ENCODE measurements at places on chromosomes 11 and 22.

DNA sequence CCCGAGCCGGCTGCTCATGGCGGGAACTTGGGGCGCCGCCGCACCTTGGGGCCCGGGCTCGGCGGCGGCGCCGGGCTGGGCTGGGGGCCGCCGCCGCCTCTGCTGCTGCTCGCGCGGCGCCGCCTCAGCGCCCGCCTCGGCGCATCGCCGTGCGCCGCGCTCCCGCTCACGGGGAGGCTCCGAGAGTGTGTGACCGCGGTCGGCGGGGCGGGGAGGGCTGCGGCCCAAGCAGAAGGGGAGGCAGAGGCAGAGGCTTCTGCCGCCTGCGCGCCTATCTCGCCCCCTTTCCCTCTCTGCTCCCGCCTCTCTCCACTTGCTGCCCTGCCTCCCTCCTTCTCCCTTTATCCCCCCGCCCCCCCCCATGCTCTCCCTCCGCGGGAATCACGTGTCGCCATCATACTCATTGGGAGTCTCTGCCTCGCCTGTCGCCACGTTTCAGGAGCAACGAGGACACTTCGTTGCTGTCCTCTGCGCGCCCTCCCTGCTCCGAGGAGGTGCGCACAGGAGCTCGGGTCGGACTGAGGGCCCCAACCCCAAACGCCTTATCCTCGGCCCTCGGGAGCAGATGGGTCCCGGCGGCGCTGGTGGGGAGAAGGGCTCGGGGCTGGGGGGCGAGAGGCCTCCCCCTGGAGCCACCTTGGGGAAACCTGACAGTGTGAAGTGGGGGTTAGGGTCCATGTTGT, at the start of gene GUCY1A2:
Gene GUCY1A2, minus strand, starts transcription at position 258 of the 683 bp plus-strand sequence. CDS start 421 bp downstream, outside the sequence.
- no peak for DNase-seq

GRCh38 chr22:47940211-47940610, 1177.8 kb downstream of the TBC1D22A start:
- no peak for DNase-seq

DNA sequence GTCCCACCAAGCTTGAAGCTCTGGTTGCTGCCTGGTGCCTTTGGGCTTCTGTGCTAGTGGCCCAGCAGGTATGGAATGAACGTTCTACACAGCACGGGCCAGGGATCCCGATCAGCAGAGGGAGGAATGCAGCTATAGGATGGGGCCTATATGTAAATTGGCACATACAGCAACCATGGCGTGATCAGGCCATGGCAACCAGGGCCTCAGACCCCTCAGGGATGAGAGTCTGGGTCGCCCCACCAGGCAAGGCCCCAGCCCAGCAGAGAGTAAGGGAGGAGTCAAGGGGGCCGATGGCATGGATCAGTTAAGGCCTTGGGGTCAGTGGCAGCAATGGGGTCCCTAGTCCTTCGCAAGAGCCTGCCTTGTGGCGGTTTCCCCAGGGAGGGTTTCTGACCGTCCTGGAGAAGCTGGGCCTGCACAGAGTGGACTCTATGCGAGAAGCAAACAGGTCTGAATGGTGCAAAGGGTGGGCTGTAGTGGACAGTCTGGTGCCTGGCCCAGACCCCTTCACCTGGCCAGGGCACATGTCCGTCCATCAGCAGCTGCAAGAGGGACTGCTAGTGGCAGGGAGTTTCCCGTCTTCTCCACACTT, 98.6 kb downstream of the RPS6KA4 start:
- no peak for DNase-seq

DNA sequence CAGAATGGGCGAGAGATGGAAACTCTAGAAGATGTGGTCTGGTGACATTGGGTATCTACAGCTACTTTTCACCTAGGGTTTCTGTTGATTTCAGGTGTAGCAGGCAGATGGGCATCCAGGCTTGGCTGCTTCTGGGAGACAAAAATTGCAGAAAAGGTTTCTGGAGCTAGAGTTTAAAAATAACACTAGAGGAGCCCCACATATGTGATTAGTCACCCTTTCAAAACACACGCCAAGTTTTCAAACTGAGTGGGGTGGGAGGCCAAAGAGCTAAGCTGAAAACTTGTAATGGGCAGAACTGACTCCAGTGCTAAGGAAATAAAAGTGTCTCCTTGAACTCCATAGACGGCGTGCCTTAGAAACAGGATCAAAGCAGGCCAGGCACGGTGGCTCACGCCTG, 80.8 kb downstream of the GRK3 start:
- no peak for DNase-seq

DNA sequence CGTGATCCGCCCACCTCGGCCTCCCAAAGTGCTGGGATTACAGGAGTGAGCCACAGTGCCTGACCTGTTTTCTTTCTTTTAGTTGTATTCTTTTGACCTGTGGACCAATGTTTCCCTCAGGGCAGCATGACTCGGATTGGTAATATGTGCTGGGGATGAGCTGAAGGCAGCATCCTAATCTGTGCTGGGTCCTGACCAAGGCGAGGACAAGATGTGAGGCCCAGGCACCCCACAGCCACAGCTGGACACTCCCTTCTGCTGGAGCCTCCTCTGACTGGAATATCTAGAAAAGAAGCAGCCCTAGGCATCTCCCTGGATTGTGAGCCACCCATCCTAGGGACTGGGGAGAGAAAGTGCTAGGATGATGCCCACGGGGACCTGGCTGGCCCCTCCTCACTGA, 105.4 kb downstream of the PDE2A start:
- DNase-seq: no peak

DNA sequence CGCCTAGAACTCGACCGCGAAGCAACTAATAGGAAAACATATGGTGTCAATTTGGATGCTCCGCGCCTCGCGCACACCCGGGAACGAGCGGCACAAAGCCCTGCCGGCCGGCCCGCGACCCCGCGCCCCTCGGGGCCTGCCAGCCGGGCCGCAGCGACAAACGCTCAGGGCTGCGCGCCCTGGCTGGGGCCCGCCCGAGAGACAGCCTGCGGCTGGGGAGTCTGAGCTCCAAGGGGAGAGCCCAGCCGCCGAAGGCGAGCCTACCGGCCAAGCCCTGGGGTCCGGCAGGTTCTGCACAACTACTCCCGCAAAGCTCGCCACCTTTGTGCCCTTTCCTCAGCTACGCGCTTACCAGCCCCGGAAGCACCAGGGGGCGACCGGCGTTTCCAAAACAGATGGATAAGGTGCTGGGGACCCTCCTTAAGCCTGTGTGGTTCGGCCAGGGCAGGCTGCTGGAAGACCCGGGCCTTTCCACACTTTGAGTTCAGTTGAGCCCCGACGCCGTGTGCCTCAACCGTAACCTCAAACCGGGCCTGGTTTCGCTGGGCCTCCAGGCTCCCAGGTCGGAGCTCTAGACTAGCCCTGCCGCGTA, 6.0 kb downstream of the PAX6 start:
- no peak for DNase-seq

DNA sequence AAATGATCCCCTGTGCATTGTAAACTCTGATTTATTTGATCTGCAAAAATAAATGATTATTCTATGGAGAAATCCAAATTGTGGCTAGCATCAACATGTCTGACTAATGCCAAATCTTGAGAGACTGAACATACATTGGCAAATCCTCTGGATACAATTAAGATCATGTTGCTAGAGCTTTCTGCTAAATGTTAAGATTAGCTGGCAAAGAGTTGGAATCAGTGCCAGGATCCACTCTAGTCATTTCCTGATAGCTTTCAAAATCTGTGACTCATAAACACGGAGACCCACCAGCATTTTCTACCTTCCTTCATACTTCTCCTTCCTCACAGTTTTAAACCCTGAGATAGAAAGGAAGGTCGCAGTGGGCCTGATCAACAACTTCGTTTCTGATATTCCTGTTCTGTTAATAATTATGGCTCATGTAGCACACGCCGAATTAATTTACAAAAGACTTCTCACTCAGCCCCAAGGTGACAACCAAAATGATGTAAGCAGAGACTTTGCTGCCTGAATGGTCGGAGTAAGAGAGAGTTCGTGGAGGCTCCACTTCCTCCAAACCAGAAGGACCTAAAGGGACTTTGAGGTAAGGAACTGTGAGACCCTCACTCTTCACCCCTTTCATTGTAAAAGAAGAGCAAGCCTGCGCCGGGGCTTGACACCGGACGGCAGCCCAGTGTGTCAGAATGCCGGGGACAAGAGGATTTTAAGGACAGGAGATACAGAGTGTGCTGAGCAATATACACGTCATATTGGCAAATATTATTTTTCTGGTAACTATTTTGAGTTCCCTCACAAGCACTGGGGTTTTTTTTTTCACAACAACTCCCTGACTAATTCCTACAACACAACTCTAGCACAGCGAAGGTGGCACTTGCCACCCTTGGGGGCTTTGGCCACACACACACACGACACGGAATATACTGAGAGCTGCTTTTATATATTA, 42.0 kb downstream of the SERPINH1 start:
- no peak for DNase-seq

DNA sequence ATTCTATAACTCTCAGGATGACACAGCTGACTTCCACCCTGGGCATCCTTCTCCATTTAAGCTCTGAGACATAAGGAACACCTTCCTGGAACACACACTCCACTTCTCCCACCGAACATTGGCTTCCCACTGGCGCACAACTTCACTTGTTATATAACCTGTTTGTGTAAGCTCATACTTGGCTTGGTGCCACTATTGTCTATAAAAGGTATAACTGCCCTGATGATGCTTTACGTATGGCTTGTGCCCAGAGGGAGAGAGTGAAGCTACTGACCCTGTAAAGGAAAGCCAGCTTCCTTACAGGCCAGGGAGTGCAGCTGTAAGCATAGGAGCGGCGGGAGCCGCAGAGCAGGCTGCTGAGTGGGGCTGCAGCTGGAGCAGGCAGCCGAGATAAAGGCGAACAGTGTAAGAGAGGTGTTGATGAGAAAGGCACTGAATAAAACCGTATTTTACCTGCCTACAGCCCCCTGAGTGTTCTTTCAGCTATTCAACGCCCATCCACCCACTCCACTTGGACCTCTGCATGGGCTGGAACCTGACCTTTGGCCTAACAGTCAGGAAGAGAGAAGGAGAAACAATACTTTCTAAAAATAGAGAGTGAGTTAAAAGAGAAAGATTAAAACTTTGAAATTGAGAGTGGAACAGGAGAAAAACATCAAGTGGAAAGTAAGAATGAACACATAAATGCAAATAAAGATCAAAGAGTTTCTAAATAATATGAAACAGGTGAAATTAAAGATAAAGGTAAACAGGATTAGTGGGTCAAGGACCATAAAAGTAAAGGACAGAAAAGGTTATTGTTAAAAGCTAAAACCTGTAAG, 252.1 kb upstream of the ARHGAP42 start:
- no peak for DNase-seq

DNA sequence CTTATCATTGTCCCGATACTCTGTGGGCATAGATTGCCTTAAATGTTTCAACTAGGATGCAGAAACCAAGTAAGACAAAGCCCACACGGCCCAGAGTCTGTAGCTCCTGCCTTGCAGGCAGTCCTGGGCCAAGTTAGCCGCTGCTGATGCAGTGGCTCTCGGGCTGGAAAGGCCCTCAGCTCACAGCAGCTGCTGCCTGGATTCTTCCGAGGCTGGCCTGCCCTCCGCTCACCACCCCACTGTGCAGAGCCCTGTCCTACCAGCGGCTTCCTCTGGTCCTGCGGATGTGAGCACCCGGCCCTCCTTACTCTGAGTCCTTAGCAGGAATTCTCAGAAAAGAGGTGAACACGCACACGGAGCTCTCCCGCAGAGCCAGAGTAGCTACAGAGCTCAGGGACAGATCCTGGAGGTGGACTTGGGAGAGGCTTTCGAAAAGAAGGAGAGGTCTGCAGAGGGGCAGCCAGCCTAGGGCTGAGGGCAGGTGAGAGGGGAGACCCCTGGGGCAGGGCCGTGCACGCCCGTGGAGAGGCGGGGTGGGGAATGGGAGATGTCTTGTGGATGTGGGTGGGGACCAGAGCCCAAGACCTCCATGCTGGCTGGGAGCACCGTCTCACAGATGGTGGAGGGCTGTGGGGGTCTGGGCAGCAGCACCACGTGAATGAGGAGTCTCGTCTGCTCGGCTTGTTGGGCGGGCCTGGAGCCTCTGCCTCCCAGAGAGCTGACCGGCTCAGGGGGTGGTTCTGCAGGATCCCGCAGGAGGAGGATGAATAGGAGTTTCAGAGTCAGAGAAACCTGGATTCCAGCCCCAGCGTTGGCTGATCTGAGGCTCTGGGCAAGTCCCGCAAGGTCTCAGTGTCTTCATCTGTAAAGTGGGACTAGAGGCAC, 117.4 kb upstream of the B3GAT1 start:
- no peak for DNase-seq

GRCh38 chr11:68142028-68142412, 20.8 kb upstream of the CHKA start:
- no peak for DNase-seq

- DNase-seq: peak; percentile 19
These were observed 1.6 kb downstream of the THY1 start for GRCh38 chr11:119421351-119421750.

DNA sequence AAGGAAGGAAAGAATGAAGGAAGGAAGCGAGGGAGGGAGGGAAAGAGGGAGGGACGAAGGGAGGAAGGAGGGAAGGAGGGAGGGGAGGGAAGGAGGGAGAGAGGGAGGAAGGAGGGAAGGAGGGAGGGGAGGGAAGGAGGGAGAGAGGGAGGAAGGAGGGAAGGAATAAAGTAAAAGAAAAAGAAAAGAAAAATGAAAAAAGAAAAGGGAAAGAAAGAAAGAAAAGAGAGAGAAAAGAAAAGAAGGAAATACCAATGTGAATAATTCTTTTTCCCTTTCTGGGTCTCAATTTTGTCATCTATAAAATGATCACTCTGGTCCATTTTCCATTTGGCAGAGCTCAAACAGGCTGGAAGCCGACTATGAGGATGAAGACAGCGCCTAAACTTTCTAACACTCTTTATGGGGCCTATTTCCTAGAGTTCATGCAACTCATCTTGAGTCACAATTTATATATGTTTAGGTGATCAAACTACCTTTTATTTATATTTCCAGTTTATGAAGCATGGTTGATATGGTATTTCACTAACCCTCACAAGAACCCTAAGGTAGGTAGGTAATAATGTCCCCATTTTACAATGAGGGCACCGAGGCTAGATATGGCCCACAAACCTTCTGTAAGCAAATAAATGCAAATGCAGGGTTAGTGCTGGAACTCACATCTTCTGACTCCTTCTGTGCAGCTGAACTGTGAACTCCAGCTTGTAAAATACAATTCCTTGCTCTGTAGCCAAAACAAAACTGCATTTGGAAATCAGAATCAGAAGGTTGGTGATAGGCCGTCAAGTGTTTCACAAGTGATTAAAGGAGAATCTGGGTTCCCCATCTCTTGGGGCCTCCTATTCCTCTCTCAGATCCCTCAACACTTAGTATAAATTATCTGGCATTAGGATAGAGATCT, 434.3 kb downstream of the ETS1 start:
- DNase-seq: no peak

Data from foreskin melanocyte (primary cell).